SJCRH30 (cell line): ENCODE measurements at places on chromosomes 7 and 10. TPM values are rescaled to one million over a fixed set of nuclear protein-coding genes. Genes with fewer than 3 reads are reported as not detected.

The SMO gene
- 40.5 and 43.2 TPM in 2 replicates for total RNA-seq

The MACC1 gene
- 0.08 TPM in 2 replicates for total RNA-seq

The EIF5AL1 gene
- total RNA-seq, result 0.58 and 0.73 TPM in 2 replicates

The FOXI2 gene
- not detected in 2 replicates for total RNA-seq

The HMX3 gene
- total RNA-seq, result 0.12 and 0.23 TPM in 2 replicates

The SNCG gene
- 38.1 and 55.5 TPM in 2 replicates for total RNA-seq

The GBX1 gene
- total RNA-seq, result 0.48 and 0.95 TPM in 2 replicates

The KNDC1 gene
- 1.1 TPM in 1 of 2 replicates, not detected in the other for total RNA-seq

The CDNF gene
- total RNA-seq, result 0.81 TPM in 1 of 2 replicates, not detected in the other

The AKR1C4 gene
- not detected in 2 replicates for total RNA-seq

The SLC18A3 gene
- total RNA-seq, result not detected in 2 replicates

The TDRD1 gene
- total RNA-seq, result 0.61 TPM in 2 replicates

The RASSF4 gene
- total RNA-seq, result 18.9 and 22.0 TPM in 2 replicates

The COL26A1 gene
- total RNA-seq, result 0.05 and 0.10 TPM in 2 replicates

The FAM237B gene
- total RNA-seq, result not detected in 2 replicates

The CTTNBP2 gene
- 0.38 and 0.43 TPM in 2 replicates for total RNA-seq

The CFAP69 gene
- 0.76 and 1.8 TPM in 2 replicates for total RNA-seq

The GARIN1A gene
- 0.16 and 0.20 TPM in 2 replicates for total RNA-seq

The ZCWPW1 gene
- total RNA-seq, result 1.1 and 1.2 TPM in 2 replicates

The HTRA1 gene
- total RNA-seq, result 1.0 and 1.5 TPM in 2 replicates

The NME8 gene
- total RNA-seq, result not detected in 2 replicates

The CNNM1 gene
- not detected in 2 replicates for total RNA-seq

The DLX5 gene
- not detected in 2 replicates for total RNA-seq

The CNTNAP2 gene
- total RNA-seq, result 0.05 TPM in 1 of 2 replicates, not detected in the other

The TMEM184A gene
- not detected in 2 replicates for total RNA-seq

The GJD4 gene
- 1.2 and 1.9 TPM in 2 replicates for total RNA-seq

The KEL gene
- total RNA-seq, result 0.08 and 0.69 TPM in 2 replicates

The UCMA gene
- not detected in 2 replicates for total RNA-seq

The SPDYE2 gene
- total RNA-seq, result 0.10 TPM in 1 of 2 replicates, not detected in the other

The APBB1IP gene
- total RNA-seq, result not detected in 2 replicates

The SPDYE2B gene
- total RNA-seq, result not detected in 2 replicates

The HABP2 gene
- total RNA-seq, result not detected in 2 replicates

The COL17A1 gene
- total RNA-seq, result not detected in 2 replicates

The CALY gene
- not detected in 2 replicates for total RNA-seq

The PPIF gene
- total RNA-seq, result 98.8 and 103 TPM in 2 replicates

The HKDC1 gene
- 0.06 and 0.08 TPM in 2 replicates for total RNA-seq

The ADCK2 gene
- total RNA-seq, result 16.1 and 17.3 TPM in 2 replicates

The PPP1R17 gene
- total RNA-seq, result not detected in 2 replicates

The PON2 gene
- 117 and 142 TPM in 2 replicates for total RNA-seq

The ADAM22 gene
- 14.0 and 18.3 TPM in 2 replicates for total RNA-seq

The SEMA4G gene
- 2.5 and 3.0 TPM in 2 replicates for total RNA-seq

The HMX2 gene
- total RNA-seq, result not detected in 2 replicates

The ZNF467 gene
- not detected in 2 replicates for total RNA-seq

The NPSR1 gene
- not detected in 2 replicates for total RNA-seq

The EPDR1 gene
- total RNA-seq, result 20.2 and 23.3 TPM in 2 replicates

The OR2A1 gene
- total RNA-seq, result not detected in 2 replicates

The VGF gene
- total RNA-seq, result 0.10 and 0.18 TPM in 2 replicates

The SPDYE1 gene
- not detected in 2 replicates for total RNA-seq

The CPVL gene
- total RNA-seq, result 7.1 and 8.3 TPM in 2 replicates
